Tibial nerve (tissue), 4 donors: ENCODE measurements at places on chromosomes 3 and 15. TPM values are rescaled to one million over a fixed set of nuclear protein-coding genes. Genes with fewer than 3 reads are reported as not detected.

The DUOX1 gene
- 1.5 TPM for total RNA-seq

DNA sequence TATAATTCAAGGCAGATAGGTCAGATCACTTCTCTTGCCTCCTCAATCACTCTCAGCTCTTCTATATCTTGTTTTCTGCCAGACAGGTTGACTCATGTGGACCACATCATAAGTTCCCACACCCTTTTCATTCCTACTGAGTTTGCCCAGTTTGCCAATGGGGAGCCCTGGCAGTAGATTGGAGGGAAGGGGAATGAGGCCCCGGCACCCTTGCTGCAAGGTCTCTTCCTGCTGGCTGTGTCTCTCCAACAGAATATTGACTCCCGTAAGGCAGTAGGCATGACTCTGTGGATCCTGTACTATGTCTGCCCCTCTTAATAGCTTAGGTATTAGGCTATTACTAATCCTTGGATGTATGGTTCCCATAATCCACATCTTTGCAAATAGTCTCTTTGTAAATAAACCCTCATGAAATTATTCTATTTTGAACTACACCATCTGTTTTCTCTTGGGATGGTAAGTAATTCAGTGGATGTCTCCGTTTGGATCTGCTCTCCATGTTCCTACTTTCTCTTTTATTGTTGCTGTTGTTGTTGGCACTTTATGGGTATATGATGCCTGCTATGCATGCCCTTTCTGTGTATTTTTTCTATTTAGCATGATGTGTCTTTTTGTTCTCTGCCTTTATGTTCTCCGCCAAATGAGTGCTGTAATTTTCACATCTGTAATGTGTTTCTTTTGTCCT, 65.5 kb upstream of the DCBLD2 start:
- no peak overlapping the region for H3K27ac ChIP-seq
- no peaks in the 10 kb centered on the region for H3K27me3 ChIP-seq
- no peaks in the 10 kb centered on the region for H3K36me3 ChIP-seq
- no peak overlapping the region for H3K4me3 ChIP-seq
- DNase-seq, result no peak

DNA sequence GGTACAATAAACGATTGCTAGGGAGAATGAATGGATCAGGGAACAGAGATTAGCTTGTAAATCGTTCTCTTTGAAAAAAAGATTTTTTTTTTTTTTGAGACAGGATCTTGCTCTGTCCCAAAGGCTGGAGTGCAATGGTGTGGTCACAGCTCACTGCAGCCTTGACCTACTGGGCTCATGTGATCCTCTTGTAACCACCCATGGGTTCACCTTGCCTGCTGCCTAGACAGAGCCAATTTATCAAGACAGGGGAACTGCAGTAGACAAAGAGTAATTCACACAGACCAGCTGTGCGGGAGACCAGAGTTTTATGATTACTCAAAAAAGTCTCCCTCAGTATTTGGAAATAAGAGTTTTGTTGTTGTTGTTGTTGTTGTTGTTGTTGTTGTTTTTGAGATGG, 39.6 kb downstream of the METTL6 start:
- H3K27me3 ChIP-seq, result no peaks in the 10 kb centered on the region
- DNase-seq, result no peak
- no peak overlapping the region for H3K4me3 ChIP-seq
- no peak overlapping the region for H3K27ac ChIP-seq
- H3K36me3 ChIP-seq, result no peaks in the 10 kb centered on the region

DNA sequence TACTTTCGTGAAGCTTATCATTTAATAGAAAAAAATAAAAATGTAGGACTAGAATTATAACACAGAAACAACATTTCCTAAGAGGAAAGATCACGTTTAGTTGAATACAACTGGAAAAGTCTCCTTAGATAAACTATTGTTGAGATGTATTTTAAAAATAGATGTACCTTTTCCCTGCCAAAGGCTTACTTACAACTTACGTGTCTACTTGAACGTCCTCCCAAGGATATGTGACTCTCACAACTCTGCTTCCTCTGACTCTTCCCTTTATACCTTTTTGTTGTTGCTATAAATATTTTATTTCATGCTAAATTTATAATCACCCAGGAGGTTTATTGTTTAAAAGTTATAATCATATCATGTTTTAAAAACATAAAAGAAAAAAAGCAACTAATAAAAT, 908.0 kb upstream of the ROBO1 start:
- H3K27me3 ChIP-seq, result no peaks in the 10 kb centered on the region
- no peak for DNase-seq
- no peak overlapping the region for H3K4me3 ChIP-seq
- no peaks in the 10 kb centered on the region for H3K36me3 ChIP-seq
- no peaks in the 10 kb centered on the region for H3K4me1 ChIP-seq
- no peak overlapping the region for H3K27ac ChIP-seq

The NR2E3 gene
- not detected for total RNA-seq

The IL12A gene
- total RNA-seq, result not detected

GRCh38 chr15:89196241-89196640, 25.1 kb downstream of the RLBP1 start:
- peak overlapping the region; percentile 52 for H3K27ac ChIP-seq
- no peak overlapping the region for H3K4me3 ChIP-seq
- no peak for DNase-seq
- H3K27me3 ChIP-seq, result no peaks in the 10 kb centered on the region
- H3K36me3 ChIP-seq, result peaks cover 43% of the 10 kb centered on the region

DNA sequence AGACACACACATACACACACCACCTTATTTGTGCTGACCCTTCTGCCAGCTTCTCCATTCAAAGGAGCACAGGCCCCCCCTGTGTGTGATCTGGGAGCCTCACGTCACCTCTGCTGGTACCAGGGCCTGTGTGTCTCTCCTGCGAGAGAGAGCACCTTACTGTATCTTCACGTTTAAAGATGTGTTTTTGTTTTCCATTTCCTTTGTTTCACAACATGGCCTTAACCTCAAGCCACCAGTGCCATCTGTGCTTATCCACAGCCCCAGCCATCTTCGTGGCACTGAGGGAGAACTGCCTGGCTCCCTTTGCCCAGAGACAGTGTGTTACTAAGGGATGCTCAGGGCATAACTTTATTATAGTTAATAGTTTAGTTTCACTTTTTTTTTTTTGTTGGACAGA, 52.3 kb downstream of the ABHD2 start:
- no peak overlapping the region for H3K27ac ChIP-seq
- H3K4me1 ChIP-seq, result no peaks in the 10 kb centered on the region
- H3K27me3 ChIP-seq, result no peaks in the 10 kb centered on the region
- H3K36me3 ChIP-seq, result no peaks in the 10 kb centered on the region

- H3K36me3 ChIP-seq, result no peaks in the 10 kb centered on the region
- H3K4me3 ChIP-seq, result no peak overlapping the region
- H3K27ac ChIP-seq, result no peak overlapping the region
- no peaks in the 10 kb centered on the region for H3K4me1 ChIP-seq
- no peaks in the 10 kb centered on the region for H3K27me3 ChIP-seq
- peak; percentile 35 for DNase-seq
These were observed 88.8 kb upstream of the HES1 start for GRCh38 chr3:194046995-194047645.

The UBXN7 gene
- 21.1 TPM for total RNA-seq

DNA sequence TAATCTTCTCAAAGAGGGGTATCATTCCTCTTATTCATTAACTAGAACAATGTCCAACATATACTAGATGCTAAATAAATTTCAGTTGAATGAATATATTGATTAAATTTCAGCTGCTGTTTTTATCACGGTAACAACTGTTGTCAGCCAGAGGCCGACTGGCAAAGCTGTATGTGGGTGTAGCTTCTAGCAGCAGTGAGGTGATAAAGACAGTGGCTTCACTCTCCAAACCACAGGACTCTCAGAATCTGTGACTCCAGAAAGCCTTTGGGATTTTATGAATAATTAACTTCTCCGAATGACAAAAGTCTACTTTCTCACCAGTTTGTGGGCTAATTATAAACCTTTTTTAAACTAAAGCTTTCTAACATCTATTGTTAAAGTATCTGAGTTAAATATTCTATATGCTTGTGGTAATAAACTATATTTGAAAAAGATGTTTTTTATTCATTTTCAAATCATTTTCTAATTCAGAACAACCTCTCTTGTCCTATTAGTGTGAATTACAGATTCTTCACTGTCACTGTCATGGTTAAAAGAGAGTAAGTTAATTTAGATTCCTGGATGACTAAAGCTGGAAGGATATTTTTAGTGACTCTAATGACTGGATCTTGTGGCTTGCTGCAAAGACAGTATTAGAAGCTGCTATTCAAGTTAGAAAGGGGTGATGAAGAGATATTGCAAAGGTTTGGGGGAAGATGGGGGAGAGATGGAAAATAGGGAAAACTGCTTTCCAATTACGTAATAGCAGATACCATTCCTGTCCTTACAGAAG, 796.4 kb upstream of the ARPP21 start:
- H3K4me1 ChIP-seq, result no peaks in the 10 kb centered on the region
- no peaks in the 10 kb centered on the region for H3K36me3 ChIP-seq
- DNase-seq, result no peak
- no peak overlapping the region for H3K27ac ChIP-seq
- H3K27me3 ChIP-seq, result no peaks in the 10 kb centered on the region

DNA sequence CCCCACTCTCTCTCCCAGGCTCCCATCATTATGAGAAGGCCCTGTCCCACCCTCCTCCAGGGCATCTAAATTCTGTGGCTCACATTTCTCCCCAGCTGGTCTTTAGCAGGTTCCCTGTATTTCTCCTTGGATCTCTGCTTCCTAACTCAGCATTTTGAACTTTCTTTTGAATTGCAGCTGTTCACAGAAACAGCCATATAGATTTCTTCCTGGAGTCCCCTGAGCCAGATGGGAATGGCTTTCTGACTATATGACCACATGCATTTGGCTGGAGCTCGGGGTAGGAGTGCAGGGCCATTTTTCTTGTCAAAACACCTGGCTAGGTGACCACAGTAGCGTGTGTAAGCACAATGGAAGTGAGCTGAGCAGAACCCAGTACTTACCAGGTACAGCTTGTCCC, 22.0 kb downstream of the RBP2 start:
- no peak for DNase-seq
- H3K4me1 ChIP-seq, result no peaks in the 10 kb centered on the region
- no peaks in the 10 kb centered on the region for H3K36me3 ChIP-seq
- no peaks in the 10 kb centered on the region for H3K27me3 ChIP-seq
- H3K27ac ChIP-seq, result no peak overlapping the region

The RHOV gene
- 0.39 TPM for total RNA-seq

The RTP1 gene
- not detected for total RNA-seq

The LRRC2 gene
- total RNA-seq, result 0.59 TPM

DNA sequence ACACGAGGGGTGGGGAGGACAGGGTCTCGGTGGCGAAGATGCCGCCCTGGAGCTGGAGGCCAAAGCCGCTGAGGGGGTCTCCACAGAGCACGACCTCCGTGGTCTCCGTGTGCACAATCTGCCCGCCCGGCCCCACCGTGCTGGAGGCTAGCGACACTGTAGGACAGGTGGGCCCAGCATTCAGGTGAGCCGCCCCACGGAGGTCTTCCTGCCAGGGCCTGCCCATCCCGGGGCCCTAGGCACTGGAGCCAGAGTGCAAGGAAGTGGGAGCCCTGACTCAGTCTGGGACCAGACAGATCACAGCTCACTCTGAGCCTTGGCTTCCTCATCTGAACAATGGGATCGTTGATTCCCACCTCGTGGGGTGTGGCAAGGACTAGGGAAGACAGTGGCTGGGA, 25.8 kb downstream of the GRIP2 start:
- no peak overlapping the region for H3K4me3 ChIP-seq
- H3K36me3 ChIP-seq, result no peaks in the 10 kb centered on the region
- H3K27ac ChIP-seq, result no peak overlapping the region
- no peaks in the 10 kb centered on the region for H3K27me3 ChIP-seq
- no peaks in the 10 kb centered on the region for H3K4me1 ChIP-seq

GRCh38 chr3:66353530-66353929, 132.7 kb downstream of the SLC25A26 start:
- no peak overlapping the region for H3K4me3 ChIP-seq
- DNase-seq, result no peak
- no peak overlapping the region for H3K27ac ChIP-seq
- no peaks in the 10 kb centered on the region for H3K4me1 ChIP-seq
- no peaks in the 10 kb centered on the region for H3K27me3 ChIP-seq

The CRABP1 gene
- not detected for total RNA-seq

GRCh38 chr3:131082871-131083863, 56.5 kb downstream of the NEK11 start:
- H3K27me3 ChIP-seq, result no peaks in the 10 kb centered on the region
- no peak overlapping the region for H3K27ac ChIP-seq
- no peak for DNase-seq
- H3K4me1 ChIP-seq, result no peaks in the 10 kb centered on the region

DNA sequence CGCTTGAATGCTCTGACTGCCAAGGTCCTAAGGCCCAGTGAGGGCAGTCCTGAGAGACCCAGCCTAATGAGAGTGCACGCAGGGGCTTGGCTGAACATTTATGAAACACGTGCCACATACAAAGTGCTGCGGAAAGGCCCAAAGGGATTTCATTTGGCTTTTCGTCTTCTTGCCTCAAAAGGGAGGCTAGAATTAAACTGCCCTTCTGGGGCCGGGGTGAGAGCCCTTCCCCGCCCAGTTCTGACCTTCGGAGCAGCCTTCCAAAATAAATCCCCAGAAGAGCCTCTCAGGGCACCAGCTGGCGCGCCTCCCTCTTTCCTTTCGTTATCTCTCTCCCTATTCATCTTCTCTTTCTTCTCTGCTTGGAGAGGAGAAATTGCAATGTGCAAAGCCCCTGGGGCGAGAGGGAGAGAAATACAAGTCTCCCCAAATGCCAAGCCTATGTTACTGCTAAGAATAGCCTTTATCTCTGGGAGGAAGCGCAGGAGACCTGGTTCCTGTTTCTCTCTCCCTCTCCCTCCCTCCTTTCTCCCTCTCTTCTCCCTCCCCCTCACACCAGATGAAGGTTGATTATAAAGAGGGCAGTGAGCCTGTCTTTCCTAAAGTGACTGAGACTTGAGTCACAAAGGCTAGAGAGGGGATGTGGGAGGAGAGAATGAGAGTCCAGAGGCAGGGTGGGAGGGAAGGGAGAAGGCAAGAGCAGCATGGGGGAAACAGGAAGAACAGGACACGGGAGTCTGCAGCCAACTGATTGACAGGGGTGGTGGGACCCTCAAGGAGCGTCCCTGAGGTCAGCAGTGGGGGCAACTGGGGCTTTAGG, 36.7 kb upstream of the NDUFB4 start:
- no peak for DNase-seq
- no peaks in the 10 kb centered on the region for H3K36me3 ChIP-seq
- H3K27ac ChIP-seq, result peak overlapping the region; percentile 91
- H3K27me3 ChIP-seq, result no peaks in the 10 kb centered on the region

The CCR2 gene
- total RNA-seq, result 3.9 TPM

The SAMD7 gene
- not detected for total RNA-seq

- peak; percentile 33 for DNase-seq
- H3K27me3 ChIP-seq, result no peaks in the 10 kb centered on the region
- no peaks in the 10 kb centered on the region for H3K4me1 ChIP-seq
- H3K36me3 ChIP-seq, result no peaks in the 10 kb centered on the region
- H3K4me3 ChIP-seq, result peak overlapping the region; percentile 94
- H3K27ac ChIP-seq, result peak overlapping the region; percentile 97
These were observed 515 bp downstream of the ADAM10 start for GRCh38 chr15:58748852-58749531.

The PLAAT1 gene
- total RNA-seq, result not detected

The IGF2BP2 gene
- 40.8 TPM for total RNA-seq
